ENCODE measurements at places on chromosomes 16 and 17.

DNA sequence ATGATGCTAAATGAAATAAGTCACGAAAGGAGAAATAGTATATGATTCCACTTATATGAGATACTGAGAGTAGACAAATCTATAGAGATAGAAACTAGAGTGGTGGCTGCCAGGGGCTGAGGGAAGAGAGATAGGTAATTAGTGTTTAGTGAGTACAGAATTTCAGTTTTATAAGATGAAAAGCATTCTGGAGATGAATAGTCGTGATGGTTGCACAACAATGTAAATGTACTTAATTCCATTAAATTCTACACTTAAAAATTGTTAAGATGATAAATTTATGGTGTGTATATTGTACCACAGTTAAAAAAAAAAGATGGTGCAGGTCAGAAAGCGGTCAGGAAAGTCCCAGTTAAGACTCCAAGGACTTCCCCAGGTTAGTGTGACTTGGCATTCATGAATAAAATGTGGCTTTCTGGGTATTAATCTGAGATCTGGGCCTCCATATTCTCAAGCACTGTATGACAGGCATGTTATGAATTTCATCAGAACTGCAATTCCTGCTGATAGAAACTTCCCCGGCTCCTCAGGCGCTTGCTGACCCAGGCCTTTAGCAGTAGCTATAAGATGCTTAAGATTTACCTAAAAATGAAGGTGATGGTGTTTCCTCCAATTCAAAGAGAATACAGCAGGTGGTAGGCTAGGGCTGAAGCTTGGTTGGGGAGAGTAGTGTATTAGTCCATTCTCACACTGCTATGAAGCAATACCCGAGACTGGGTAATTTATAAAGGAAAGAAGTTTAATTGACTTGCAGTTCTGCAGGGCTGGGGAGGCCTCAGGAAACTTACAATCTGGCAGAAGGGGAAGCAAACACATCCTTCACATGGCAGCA, 115.3 kb upstream of the SOX9 start:
- DNase-seq: no peak
- no peaks in the 10 kb centered on the region for H3K27me3 ChIP-seq
- H3K27ac ChIP-seq: no peak overlapping the region
- H3K4me3 ChIP-seq: no peak overlapping the region
- H3K36me3 ChIP-seq: no peaks in the 10 kb centered on the region

- no peaks in the 10 kb centered on the region for H3K4me1 ChIP-seq
- no peak for DNase-seq
- H3K27me3 ChIP-seq: no peaks in the 10 kb centered on the region
- H3K4me3 ChIP-seq: no peak overlapping the region
Measured at GRCh38 chr17:32249475-32249874, 16.2 kb upstream of the RHBDL3 start.

- H3K27ac ChIP-seq: no peak overlapping the region
- no peaks in the 10 kb centered on the region for H3K27me3 ChIP-seq
- peak; percentile 55 for DNase-seq
- peaks cover 3% of the 10 kb centered on the region for H3K4me1 ChIP-seq
- H3K36me3 ChIP-seq: peaks cover 5% of the 10 kb centered on the region
Measured at GRCh38 chr16:88491560-88492310, 38.7 kb downstream of the ZFPM1 start.

- no peak overlapping the region for H3K4me3 ChIP-seq
- no peak for DNase-seq
- H3K27me3 ChIP-seq: no peaks in the 10 kb centered on the region
- H3K27ac ChIP-seq: no peak overlapping the region
- H3K4me1 ChIP-seq: peaks cover 16% of the 10 kb centered on the region
Measured at GRCh38 chr17:40178660-40179059, 1.4 kb downstream of the RAPGEFL1 start.

DNA sequence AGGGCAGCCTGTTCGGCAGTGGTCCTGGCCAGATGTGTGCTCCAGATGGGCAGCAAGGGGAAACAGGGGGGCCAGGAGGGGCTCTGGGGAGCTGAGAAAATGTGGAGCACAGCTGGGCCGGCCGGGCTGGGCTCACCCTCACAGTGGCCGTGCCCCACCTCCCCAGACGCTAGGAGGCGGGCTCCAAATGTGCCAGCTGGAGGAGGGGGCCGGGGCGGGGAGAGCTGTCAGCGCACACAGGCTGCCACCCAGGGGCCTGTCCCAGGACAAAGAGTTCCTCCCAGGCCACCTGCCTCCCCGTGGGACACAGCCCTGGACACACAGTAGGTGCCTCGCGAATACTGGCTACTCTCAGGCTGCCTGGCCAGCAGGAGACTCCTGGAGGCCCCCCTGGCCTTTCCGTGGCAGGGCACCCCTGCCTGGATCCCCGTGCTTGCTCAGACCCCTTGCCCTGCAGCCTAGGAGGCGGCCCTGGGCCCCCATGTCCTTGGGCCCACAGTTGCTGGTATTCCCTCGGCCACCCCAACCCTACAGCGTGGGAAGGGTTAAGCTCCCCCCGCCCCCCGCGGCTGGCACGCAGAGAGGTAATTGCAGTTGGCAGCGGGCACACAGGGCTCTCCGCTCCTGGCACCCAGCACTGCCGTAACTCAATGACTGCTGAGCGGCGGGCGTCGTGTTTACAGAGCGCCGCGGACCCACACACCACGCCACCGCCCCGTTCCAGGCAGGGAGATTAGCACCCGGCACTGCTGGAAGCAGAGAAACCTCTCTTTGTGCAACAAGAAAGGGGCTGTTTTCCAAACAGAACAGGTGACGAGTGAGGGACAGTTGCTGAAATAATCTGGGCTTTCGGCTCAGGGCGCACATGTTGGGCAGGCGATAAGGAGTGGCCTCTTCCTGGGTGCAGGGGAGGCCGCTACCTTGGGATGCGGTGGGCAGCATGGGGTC, 32.2 kb downstream of the BAHCC1 start:
- H3K27me3 ChIP-seq: no peaks in the 10 kb centered on the region
- peaks cover 65% of the 10 kb centered on the region for H3K4me1 ChIP-seq
- H3K36me3 ChIP-seq: peaks cover 4% of the 10 kb centered on the region
- H3K4me3 ChIP-seq: peak overlapping the region; percentile 48

- no peaks in the 10 kb centered on the region for H3K36me3 ChIP-seq
- peak overlapping the region; percentile 6 for H3K4me3 ChIP-seq
- peaks cover 40% of the 10 kb centered on the region for H3K27me3 ChIP-seq
- DNase-seq: no peak
- H3K27ac ChIP-seq: no peak overlapping the region
- peaks cover 5% of the 10 kb centered on the region for H3K4me1 ChIP-seq
Measured at GRCh38 chr17:39700148-39700987, 504 bp downstream of the ERBB2 start.

DNA sequence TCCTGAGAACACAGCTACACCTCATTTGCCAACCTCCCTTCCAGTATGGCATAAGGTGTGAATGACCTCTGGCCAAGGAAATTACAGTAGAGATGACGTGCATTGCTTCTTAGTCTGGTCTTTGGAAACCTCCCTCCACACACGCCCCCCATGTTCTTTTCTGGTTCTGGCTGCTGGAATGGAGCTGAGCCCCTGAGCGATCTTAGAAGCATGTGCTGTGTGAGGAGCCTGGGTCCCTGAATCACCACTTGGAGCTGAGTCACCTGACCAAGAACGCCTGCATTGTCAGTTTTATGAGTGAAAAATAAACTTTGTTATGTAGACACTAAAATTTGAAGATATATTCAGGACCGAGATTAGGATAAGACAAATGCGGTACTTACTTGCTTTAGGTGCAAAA, 51.4 kb downstream of the HS3ST3A1 start:
- no peaks in the 10 kb centered on the region for H3K27me3 ChIP-seq
- no peak overlapping the region for H3K27ac ChIP-seq
- no peaks in the 10 kb centered on the region for H3K36me3 ChIP-seq

DNA sequence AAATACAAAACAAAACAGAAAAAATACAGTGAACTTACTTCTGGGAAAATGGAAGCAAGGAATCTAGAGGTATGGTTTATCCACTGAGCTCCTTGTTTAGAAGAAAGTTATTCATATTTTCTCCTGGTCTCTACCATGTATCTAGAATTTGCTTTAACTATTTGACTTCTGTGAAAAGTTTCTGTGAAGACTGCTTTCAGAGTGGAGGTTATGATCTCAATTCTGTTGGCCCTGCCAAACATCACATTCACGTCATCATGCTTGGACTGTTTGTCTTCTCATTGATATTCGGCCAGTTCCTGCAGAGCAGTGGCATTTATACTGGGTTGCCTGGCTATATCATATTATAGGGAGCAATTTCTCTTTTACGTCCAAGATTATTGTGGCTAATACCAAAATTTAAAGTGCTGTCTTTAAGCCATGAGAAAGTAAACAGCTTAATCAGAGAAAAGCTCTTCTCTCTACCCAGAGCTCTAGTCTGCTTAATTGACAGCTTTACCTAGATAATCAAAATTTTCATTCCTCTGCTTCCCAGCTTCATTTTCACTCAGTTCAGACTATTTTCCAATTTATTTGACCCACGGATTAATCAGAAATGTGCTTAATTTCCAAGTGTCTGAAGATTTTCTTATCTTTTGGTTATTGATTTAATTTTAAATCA, at the start of gene ABCA8:
Gene ABCA8 (minus strand): TSS at position 212 of the 661 bp plus-strand sequence. CDS start 13,358 bp downstream, outside the sequence.
- no peaks in the 10 kb centered on the region for H3K36me3 ChIP-seq
- no peak within 1 kb of the TSS for H3K4me3 ChIP-seq
- H3K27ac ChIP-seq: peak within 1 kb of the TSS; percentile 53

GRCh38 chr17:74779501-74779900, 3.4 kb upstream of the NAT9 start:
- H3K27ac ChIP-seq: peak overlapping the region; percentile 51
- peaks cover 66% of the 10 kb centered on the region for H3K4me1 ChIP-seq
- peaks cover 9% of the 10 kb centered on the region for H3K36me3 ChIP-seq
- peak overlapping the region; percentile 20 for H3K4me3 ChIP-seq
- DNase-seq: no peak

- H3K27me3 ChIP-seq: no peaks in the 10 kb centered on the region
- H3K4me1 ChIP-seq: peaks cover 11% of the 10 kb centered on the region
- peaks cover 2% of the 10 kb centered on the region for H3K36me3 ChIP-seq
- peak overlapping the region; percentile 94 for H3K4me3 ChIP-seq
Measured at GRCh38 chr17:39402244-39402889, 941 bp upstream of the FBXL20 start.

DNA sequence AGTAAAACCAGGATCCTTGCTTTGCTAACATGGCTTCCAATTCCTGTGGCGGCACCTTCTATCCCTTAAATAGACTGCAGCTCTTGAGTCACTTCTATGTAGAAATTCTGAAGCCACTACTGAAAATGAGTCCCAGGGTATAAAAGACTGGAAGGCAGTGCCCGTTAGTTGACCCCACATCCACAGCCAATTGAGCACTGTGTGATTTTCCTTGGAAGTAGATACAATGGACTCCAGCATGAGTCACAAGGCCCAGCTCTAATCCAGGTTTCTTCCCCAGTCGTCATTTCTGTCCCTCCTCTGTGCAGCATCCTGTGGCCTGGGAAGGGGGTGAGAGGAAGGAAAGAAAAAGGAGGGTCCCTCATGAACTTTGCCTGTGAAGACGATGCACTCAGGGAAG, 69.5 kb downstream of the HLF start:
- no peaks in the 10 kb centered on the region for H3K27me3 ChIP-seq
- no peaks in the 10 kb centered on the region for H3K36me3 ChIP-seq
- no peak overlapping the region for H3K27ac ChIP-seq
- no peaks in the 10 kb centered on the region for H3K4me1 ChIP-seq
- DNase-seq: no peak

Measured in common myeloid progenitor, CD34-positive (primary cell).